ENCODE measurements at places on chromosomes 5 and 9.

- no peak for DNase-seq
Observed at GRCh38 chr9:27784847-27785713, 211.8 kb upstream of the C9orf72 start.

GRCh38 chr9:92480291-92480771 is 2.0 kb downstream of the ASPN start:
- DNase-seq: no peak

DNA sequence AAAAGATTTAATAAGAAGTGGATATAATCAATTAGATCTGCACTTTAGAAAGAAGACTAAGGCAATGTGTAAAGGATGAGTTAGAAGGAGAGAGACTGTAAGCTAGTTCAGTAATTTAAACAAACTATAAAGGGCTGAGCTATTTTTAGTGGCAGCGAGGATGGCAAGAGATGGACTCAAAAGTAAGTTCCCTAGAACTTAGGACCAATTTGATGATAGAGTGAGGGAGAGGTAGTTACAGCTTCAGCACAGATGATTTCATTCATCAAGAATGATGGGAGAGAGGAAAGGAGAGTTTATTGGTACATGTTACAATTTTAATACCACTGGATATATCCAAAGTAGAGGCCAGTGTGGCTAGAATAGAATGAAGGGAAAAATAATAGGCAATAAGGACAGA is 19.1 kb downstream of the NADK2 start:
- no peak for DNase-seq

GRCh38 chr5:773517-774264 is 10.8 kb downstream of the ZDHHC11B start:
- DNase-seq: no peak

GRCh38 chr5:92633176-92633575 is 947.8 kb downstream of the NR2F1-AS1 start:
- no peak for DNase-seq

DNA sequence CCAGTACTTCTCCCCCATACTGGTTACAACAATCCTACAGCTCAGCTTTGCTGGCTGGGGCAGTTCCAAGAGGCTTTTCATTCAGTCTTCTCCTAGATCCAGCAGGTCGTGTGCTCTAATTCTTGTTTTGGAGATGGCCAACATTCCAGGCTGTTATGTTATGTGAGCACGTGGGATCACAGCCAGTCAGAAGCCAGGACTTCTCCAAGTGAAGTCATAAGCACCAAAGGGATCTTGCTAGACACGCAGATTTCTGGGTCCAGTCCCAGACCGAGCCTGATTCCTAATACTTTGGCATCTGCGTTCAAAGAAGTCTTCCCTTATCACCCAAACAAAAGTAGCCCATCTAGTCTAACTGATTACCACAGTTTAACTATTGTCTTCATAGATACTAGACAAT is 1.4 kb upstream of the LARP1 start:
- no peak for DNase-seq

GRCh38 chr5:91032125-91032524 is 351.0 kb downstream of the ARRDC3 start:
- DNase-seq: no peak

- peak; percentile 74 for DNase-seq
Observed at GRCh38 chr9:111959468-111960359, 63.1 kb downstream of the UGCG start.

DNA sequence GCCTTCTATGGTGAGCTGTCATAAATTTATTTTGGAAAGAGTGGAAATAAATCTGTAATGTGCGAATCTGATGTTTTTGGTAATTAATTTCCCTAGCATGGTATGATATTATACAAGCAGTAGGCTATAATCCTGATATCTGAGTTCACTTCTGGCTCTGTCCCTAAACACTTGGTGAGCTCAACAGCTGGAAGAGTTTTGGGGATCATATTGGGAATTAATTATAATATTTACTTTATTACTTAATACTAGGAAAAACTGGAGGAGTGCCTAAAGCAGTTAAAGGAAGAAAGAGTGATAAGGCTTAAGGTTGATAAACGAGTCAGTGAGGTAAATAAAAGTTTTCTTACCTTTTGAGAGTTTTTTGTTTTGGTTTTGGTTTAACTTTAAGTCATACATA is 26.8 kb downstream of the CEP78 start:
- no peak for DNase-seq

DNA sequence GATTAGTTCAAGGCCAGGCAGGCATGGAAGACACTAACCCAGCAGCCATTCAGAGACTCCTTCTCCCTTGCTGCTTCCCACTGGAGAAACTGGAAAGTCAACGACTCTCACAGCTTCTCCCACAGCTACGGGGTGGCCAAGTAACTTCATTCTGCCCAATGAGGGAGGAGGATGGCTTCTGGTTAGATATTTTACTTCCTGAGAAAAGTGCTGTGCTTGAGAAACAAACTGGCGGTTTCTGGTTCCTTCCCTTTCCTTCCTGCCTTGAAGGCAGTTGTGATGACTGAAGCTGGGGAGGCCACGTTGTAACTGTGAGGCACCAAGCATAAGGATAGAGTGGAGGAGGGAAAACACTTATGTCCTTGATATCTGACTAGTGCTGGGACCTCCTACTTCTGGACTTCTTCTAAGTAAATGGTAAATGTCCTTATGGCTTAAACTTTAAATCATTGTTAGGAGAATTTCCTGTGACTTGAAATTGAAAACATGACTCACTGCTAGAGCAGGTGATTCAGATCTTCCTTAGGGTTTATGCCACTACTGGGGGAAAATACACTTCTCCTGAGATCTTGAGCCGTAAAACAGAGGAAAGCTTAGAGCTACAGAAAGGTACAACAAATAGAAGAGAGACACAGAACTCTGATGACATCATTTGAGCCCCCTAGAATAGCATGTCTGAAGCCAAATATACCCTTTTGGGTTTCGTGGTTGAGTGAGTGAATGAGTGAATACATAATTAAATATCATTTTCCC is 3.1 kb upstream of the GNPDA1 start:
- DNase-seq: no peak

GRCh38 chr5:159331093-159331973 is 1.0 kb upstream of the IL12B start:
- DNase-seq: no peak

GRCh38 chr9:113721856-113722255 is 154.3 kb upstream of the ZNF618 start:
- no peak for DNase-seq

- DNase-seq: no peak
Observed at GRCh38 chr9:136324501-136325300, 2.6 kb upstream of the GPSM1 start.

DNA sequence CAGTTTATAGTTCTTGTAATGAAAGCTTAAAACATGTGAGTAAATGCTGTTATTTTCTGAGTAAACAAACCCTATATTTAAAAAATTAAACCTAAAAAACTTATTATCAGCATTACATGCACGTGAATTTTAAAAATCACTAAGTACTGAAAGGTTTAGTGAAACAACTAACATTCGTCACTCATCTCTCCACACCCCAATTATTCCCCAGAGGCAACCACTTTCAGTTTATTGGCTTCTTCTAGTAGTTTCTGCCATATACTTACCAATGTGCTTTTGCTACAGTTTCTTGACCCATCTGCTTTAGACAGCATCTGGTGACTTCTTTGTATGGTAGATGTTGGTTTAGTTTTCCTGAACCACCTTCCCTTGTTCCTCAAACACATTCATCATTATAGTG is 58.1 kb downstream of the ANGPTL2 start:
- no peak for DNase-seq

DNA sequence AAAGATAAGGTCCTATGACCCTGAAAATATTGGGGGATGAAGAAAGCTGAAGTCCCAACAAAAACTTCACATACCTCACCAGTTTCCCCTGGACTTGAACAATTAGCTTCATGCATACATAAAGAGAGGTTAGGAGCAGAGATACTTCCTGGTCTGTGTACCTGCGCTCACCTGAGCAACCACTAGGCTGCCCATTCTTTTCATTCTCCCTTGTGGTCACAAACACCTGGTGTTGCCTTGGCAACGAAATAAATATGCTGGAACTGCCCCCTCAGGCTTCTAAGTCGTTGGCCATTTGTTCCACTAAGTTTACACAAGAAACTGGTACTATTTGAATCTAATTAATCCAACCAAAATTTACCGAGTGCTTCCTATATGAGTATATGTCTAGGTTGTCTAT is 18.1 kb downstream of the OTP start:
- no peak for DNase-seq

DNA sequence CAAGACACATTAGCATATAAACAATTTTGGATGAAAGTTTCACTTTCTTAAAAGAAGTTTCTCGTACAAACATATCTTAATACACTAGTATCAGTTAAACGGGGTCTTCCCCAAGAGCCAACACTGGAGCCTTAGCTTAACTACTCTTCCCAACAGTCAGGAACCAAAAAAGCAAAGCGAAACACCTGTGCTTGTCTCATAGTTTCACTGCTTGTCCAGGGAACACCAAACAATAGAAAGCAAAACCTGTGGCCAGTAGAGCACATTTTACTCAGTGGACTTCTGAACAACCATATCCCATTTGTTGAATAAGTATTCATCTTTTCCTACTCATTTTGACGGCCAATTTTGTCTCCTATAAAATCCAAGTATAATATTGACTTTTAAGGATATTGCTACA is 391.4 kb downstream of the ELAVL2 start:
- DNase-seq: no peak

DNA sequence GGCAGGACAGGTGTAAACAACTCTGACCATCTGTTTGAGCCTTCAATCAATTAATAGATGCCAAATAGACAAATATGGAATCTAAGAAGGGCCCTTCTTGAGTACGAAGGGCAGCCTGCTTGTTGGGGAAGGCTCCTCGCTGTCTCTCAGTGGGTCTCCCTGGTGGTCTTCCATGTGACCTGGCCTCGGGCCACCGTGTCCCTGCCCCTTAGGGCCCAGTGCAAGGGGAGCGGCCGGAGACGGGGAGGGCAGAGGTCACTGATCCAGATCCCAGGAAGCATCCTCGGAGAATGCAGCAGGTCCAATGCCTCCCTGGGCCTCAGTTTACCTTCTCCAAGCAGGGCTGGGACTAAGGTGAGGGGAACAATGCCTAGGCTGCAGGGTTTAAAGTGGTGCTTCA is 2.5 kb downstream of the DBH start:
- no peak for DNase-seq

DNA sequence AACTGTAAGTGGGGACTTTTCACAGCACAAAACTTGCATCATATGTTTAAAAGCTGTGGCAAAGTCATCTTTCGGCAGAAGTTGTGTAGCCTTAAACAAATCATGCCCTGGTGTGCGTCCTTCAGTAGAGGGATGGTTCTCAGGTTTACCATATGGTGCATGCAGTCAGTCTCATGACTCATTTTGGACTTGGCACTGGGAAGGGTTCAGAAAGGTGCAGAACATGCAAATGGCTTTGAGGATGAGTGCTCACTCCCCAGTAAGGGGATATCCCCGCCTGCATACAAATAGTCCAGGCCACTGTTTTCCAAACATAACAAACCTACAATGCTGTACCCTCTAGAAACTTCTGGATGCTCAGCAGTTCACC is 260.3 kb downstream of the NDUFS4 start:
- no peak for DNase-seq

- DNase-seq: no peak
Observed at GRCh38 chr9:110207071-110207641, 803 bp downstream of the C9orf152 start.

DNA sequence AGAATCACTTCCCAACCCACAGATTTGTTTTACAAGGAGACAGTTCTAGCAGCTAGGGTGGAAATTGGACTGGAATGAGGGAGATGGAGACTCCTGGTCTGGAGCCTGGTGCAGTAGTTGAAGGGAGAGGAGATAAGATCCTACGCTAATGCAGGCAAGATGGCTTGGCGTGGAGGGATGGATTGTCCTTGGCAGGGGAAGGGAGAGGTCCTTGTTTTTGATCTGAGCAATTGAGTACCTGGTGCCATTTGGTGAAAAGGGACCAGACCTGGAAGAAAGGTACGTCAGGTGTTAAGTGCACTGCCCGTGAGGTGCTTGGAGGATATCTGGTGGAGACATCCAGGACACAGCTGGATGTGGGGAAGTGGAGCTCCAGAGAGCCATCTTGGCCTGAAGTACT is 35.7 kb downstream of the ANGPTL2 start:
- no peak for DNase-seq

GRCh38 chr5:103562453-103563157 is at the start of gene NUDT12:
TSS of gene NUDT12 (minus strand) at chr5:103562789. CDS start at chr5:103560248, 2,541 bp downstream.
- DNase-seq: peak; percentile 78

DNA sequence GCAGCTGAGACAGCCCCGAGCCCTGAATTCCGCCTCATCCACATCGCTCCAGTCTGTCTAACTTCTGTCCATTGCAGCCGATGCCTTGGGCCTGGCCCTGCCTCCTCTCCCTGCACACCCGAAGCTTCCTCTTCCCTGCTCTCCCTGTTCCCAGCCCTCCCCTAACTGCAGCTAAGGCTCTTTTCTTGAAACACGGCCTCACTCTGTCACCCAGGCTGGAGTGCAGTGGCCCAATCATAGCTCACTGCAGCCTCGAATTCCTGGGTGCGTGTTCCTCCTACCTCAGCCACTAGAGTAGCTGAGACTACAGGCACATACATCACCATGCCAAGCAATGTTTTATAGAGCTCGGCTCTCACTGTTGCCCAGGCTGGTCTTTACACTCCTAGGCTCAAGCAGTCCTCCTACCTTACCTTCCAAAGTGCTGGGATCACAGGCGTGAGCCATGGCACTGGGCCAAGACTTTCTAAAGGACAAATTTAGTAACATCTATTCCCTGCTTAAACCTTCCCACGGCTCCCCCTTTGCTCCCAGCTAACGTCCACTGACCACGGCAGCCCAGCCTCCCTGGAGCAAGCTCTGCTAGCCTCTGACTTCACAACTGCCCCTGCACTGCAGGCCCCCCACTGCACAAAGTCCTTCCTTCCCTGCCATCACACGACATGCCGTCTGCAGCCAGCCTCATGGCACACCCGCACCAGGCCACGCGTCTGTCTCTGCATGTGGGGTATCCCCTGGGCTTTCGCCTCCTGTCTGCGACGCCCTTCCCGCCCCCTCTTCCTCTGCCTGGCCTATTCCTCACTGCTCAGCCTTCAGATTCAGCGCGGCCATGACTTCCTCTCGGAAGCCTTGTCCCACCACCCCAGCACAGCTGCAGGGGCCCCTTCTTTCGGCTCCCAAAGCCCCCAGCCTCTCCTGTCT is 28.6 kb downstream of the LAMC3 start:
- DNase-seq: no peak

- no peak for DNase-seq
Observed at GRCh38 chr5:87752362-87752761, 339.6 kb upstream of the CCNH start.

DNA sequence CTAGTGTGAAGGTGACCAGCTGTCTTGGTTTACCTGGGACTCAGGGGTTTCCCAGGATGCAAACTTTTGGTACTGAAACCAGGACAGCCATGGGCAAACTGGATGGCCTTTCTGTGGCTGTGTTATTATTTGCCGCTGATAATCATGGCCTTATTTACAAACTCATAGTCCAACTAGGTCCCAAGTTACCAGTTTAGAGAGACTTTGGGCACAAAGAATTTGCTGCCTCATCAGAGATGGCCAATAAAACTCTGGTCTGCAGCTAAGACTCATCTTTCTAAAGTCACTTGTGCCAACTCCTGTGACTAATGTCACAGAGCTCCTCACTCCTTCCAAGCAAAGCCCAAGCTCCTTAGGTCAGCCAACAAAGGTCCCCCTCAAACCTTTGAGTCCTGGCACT is 47.5 kb upstream of the PLPP6 start:
- peak; percentile 4 for DNase-seq

GRCh38 chr9:113962396-113962795 is 86.3 kb downstream of the ZNF618 start:
- DNase-seq: no peak
